ENCODE measurements at places on chromosomes 1 and 21.

DNA sequence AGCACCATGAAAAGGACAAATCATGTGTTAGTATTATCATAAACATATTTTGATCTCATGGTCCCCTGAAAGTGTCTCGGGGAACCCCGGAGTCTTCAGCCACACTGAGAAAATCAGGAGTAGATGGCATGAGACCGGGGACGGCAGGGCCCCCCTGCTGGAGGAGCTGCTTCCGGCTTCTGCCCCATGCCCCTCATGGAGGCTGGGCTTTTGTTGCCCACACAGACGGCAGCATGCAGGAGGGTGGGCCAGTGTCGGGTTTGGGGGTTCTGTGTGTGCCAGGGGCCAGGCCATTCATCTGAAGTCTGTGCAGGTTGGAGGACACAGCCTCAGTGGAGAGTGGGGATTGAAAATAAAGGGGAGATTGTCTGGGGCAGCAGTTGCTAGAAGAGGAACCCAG, 75.1 kb upstream of the CD34 start:
- H3K4me3 ChIP-seq: no peak overlapping the region
- H3K4me1 ChIP-seq: no peaks in the 10 kb centered on the region
- no peak for DNase-seq
- H3K27ac ChIP-seq: no peak overlapping the region
- H3K27me3 ChIP-seq: peaks cover 9% of the 10 kb centered on the region
- no peaks in the 10 kb centered on the region for H3K36me3 ChIP-seq

DNA sequence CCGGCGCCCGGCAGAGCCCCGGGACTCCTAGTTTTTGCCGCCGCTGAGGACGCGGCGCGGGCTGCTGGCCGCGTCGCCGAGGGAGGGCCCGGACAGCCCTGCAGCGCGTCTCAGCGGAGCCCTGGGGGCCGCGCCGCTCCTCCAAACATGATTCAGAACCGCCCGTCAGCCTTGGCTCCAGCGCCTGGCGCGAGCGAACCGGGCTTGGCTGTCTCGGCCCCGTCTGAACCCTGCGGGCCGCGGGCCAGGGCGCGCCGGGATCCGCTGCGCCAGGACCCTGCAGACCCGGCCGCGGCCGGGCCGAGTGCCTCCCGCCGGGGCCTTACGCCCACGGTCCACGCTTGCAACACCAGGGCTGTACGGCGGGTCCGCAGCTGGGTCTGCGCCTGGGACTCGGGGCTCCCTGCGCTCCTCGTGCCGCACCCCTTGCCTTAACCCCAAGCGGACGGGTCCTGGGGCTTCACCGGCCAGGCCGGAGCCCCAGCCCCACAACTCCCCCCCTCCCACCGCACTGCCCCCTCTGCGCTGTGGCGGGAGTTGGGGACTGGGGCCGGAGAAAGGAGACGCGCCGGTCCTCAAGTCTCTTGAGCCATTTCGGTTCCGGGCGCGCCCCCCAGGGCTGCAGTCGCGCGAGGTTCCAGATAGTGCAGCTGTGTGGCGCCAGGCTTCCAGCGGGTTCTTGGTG, 48.4 kb upstream of the CD34 start:
- no peaks in the 10 kb centered on the region for H3K36me3 ChIP-seq
- H3K4me1 ChIP-seq: peaks cover 13% of the 10 kb centered on the region
- H3K4me3 ChIP-seq: peak overlapping the region; percentile 65
- peaks cover 47% of the 10 kb centered on the region for H3K27me3 ChIP-seq
- DNase-seq: peak; percentile 23
- no peak overlapping the region for H3K27ac ChIP-seq

GRCh38 chr1:27015260-27015659, 2.6 kb upstream of the TENT5B start:
- peaks cover 7% of the 10 kb centered on the region for H3K4me1 ChIP-seq
- DNase-seq: no peak
- no peaks in the 10 kb centered on the region for H3K36me3 ChIP-seq
- no peak overlapping the region for H3K4me3 ChIP-seq

GRCh38 chr21:43207043-43207315, 38.2 kb downstream of the CRYAA start:
- H3K4me3 ChIP-seq: no peak overlapping the region
- no peak for DNase-seq
- H3K36me3 ChIP-seq: peaks cover under 1% of the 10 kb centered on the region
- H3K27ac ChIP-seq: no peak overlapping the region
- peaks cover 7% of the 10 kb centered on the region for H3K27me3 ChIP-seq

- no peak overlapping the region for H3K4me3 ChIP-seq
- DNase-seq: no peak
- peaks cover 3% of the 10 kb centered on the region for H3K27me3 ChIP-seq
- H3K27ac ChIP-seq: no peak overlapping the region
These were observed 27.8 kb downstream of the DNM3 start for GRCh38 chr1:171869097-171869496.

DNA sequence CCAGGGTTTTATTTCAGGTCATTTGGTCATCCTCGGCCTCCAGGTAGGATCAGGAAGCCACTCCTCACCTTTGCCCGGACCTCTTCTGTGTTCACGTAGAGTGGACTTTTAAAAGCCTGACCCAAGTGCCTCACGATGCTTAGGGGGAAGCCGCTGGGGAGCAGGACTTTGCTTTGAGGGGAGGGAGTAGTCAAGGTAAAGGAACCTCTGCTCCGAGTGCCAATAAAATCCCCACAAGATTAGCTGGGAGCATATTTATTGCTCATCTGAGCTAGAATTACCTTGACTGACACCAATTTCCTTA, 603 bp upstream of the DHRS3 start:
- peaks cover 32% of the 10 kb centered on the region for H3K36me3 ChIP-seq
- H3K4me1 ChIP-seq: peaks cover 67% of the 10 kb centered on the region
- H3K27ac ChIP-seq: peak overlapping the region; percentile 98
- DNase-seq: no peak

DNA sequence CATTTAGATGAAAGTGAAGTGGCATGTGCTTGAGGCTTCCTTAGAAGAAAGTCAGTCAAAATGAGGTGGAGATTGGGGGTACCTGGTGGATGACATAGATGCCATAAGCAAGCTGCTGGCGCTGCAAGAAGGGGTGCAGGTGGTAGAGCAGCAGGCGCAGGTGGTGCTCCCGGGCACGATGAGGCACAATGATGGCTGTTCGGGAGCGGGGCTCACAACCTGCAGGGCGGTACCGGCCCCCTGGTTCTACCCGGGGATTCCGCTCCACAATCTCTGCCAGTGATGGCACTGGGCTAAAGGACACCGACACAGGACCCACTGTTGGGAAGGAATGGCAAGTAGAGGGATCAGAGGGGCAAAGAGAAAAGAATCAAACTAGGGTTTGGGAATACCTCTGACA, 2.4 kb downstream of the B4GALT3 start:
- DNase-seq: no peak
- H3K27ac ChIP-seq: no peak overlapping the region
- peaks cover 29% of the 10 kb centered on the region for H3K36me3 ChIP-seq
- no peak overlapping the region for H3K4me3 ChIP-seq
- H3K4me1 ChIP-seq: peaks cover 41% of the 10 kb centered on the region

GRCh38 chr1:27970401-27970800, 10.6 kb downstream of the XKR8 start:
- peaks cover 6% of the 10 kb centered on the region for H3K36me3 ChIP-seq
- peaks cover 21% of the 10 kb centered on the region for H3K4me1 ChIP-seq
- DNase-seq: no peak
- peak overlapping the region; percentile 37 for H3K27ac ChIP-seq
- H3K4me3 ChIP-seq: no peak overlapping the region
- no peaks in the 10 kb centered on the region for H3K27me3 ChIP-seq

GRCh38 chr1:154304664-154305337, 16.1 kb upstream of the AQP10 start:
- peak overlapping the region; percentile 38 for H3K27ac ChIP-seq
- H3K36me3 ChIP-seq: no peaks in the 10 kb centered on the region
- H3K27me3 ChIP-seq: no peaks in the 10 kb centered on the region
- H3K4me1 ChIP-seq: peaks cover 30% of the 10 kb centered on the region
- DNase-seq: peak; percentile 58
- H3K4me3 ChIP-seq: no peak overlapping the region

- H3K4me1 ChIP-seq: no peaks in the 10 kb centered on the region
- no peak overlapping the region for H3K4me3 ChIP-seq
- no peaks in the 10 kb centered on the region for H3K27me3 ChIP-seq
- peaks cover 20% of the 10 kb centered on the region for H3K36me3 ChIP-seq
These were observed 394.5 kb downstream of the LTN1 start for GRCh38 chr21:28598214-28598613.

DNA sequence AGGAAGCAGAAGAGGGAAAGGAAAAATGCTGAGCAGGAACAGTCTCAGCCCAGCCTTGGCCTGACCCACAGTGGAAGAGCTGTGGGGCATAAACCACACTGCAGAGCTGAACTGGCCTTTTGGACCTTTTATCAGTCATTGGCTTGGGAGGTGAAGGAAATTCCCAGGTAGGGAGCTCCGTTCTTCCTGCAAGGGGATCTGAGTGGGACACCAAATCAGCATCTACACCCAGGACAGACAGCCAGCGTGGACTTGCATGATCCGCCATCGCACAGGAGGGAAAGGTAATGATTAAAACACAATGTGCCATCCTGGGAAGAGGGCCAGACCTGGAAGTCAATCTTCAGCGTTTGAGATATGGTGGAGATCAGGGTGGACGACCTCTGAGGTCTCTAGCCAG, 1.2 kb upstream of the MTFR1L start:
- peaks cover 2% of the 10 kb centered on the region for H3K36me3 ChIP-seq
- H3K27ac ChIP-seq: no peak overlapping the region
- H3K4me1 ChIP-seq: peaks cover 28% of the 10 kb centered on the region
- peak overlapping the region; percentile 90 for H3K4me3 ChIP-seq
- no peaks in the 10 kb centered on the region for H3K27me3 ChIP-seq
- DNase-seq: no peak

DNA sequence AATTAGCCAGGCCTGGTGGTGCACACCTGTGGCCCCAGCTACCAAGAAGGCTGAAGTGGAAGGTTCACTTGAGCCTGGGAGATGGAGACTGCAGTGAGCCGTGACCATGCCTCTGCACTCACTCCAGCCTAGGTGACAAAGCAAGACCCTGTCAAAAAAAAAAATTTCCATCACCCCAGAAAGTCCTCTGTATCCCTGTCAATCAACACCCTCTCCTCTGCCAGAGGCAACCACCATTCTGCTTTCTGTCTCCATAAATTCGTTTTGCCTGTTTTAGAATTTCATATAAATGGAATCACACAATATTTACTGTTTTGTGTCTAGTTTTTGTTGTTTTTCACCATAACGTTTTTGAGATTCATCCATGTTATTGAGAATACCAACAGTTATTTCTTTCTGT, 141.6 kb upstream of the SLC45A1 start:
- no peak for DNase-seq
- H3K4me1 ChIP-seq: no peaks in the 10 kb centered on the region
- H3K4me3 ChIP-seq: no peak overlapping the region
- H3K27ac ChIP-seq: no peak overlapping the region
- H3K36me3 ChIP-seq: peaks cover 7% of the 10 kb centered on the region
- H3K27me3 ChIP-seq: no peaks in the 10 kb centered on the region

DNA sequence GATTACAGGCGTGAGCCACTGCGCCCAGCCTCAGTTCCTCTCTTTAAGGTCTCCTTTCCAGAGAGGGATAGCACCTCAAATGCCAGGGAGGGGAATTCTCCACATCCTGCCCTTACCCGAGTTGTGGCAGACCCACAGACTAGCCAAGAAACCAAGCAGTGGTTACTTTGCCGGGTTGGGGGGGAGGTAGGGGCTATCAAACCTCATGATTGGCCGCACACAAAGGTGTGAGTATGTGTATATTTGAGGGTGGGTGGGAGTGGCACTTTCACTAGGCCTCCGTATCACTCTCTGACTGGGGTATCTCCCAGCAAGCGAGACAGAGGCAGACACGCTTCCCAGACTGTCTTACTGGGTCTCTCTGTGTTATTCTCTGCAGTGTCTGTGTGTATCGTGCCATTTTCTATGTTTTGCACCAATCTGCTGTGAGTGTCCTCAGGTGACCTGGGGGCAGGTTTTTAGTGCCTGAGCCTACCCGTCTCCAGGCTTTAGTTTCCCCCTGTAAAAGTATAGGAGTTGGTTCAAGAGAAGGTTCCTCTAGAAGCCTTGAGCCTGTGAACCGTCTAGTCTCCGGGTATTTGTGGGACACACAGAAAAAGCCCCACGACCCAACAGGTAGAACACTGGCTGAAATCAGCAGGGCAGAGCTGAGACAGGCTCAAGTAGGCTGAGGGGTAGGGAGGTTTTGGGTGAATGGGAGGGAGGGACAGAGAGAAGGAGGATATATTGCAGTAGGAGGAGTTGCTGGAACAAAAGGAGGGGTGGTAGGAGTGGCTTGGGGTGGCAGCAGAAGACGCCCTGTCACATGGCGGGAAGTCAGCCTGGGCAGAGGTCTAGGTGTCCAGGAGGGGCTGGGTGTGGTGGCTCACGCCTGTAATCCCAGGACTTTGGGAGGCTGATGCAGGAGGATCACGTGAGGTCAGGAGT, 10.3 kb downstream of the LMNA start:
- peaks cover 5% of the 10 kb centered on the region for H3K27me3 ChIP-seq
- peaks cover 84% of the 10 kb centered on the region for H3K4me1 ChIP-seq
- peak overlapping the region; percentile 79 for H3K27ac ChIP-seq
- peaks cover 20% of the 10 kb centered on the region for H3K36me3 ChIP-seq

DNA sequence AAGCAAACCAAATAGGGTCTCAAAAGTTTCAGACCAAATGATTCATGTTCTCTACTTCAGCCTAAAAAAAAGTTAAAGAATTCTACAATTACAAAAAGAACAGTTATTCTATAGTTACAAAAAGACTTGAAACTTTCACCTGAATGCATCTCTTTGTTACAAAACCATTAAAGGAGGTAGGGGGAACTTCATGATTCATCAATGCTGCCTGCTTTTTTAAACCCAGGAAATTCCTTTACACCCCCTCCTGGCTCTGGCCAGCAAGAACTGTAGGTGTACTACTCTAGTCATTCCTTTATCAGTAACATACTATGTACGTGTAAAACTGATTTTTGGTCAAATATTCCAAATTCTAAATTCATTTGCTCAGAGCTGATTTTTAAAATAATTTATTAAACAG, 5.0 kb downstream of the FAF1 start:
- peaks cover under 1% of the 10 kb centered on the region for H3K27me3 ChIP-seq
- H3K4me3 ChIP-seq: no peak overlapping the region
- H3K27ac ChIP-seq: no peak overlapping the region
- H3K4me1 ChIP-seq: peaks cover 26% of the 10 kb centered on the region
- DNase-seq: no peak
- H3K36me3 ChIP-seq: peaks cover 10% of the 10 kb centered on the region

DNA sequence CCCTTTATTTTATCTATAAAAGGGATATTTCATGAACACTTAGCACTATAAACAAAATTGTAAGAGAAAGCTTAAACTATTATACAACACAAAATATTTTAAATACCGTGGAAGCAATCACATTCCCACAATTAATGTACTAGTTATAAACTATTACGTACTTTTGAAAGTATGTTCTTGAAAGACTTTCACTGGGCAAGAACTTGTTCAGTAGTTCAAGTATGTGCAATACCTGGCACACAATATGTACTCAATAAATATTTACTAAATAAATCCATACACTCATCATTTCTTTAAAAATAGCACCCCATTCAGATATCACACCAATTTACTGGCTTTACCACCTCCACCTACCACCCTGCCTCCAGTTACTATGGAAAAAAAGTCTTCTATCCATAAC, 12.6 kb upstream of the FMO2 start:
- no peak overlapping the region for H3K4me3 ChIP-seq
- H3K27me3 ChIP-seq: peaks cover 19% of the 10 kb centered on the region
- no peak overlapping the region for H3K27ac ChIP-seq
- H3K36me3 ChIP-seq: no peaks in the 10 kb centered on the region
- H3K4me1 ChIP-seq: no peaks in the 10 kb centered on the region

Data from activated naive CD8-positive, alpha-beta T cell treated with anti-CD3 and anti-CD28 coated beads, Interleukin-2, amount 50 U/mL, for 24 hours (primary cell).